OCI-M1 (cell line): ENCODE measurements at places on chromosomes 1 and 21.
A peak's percentile ranks its signal among the peaks of the same experiment; 100 is the strongest.

- no peak for DNase-seq
Measured at GRCh38 chr1:30371888-30372791, 351.2 kb downstream of the MATN1 start.

- DNase-seq: no peak
Measured at GRCh38 chr1:22832414-22832786, 121.8 kb downstream of the EPHB2 start.

DNA sequence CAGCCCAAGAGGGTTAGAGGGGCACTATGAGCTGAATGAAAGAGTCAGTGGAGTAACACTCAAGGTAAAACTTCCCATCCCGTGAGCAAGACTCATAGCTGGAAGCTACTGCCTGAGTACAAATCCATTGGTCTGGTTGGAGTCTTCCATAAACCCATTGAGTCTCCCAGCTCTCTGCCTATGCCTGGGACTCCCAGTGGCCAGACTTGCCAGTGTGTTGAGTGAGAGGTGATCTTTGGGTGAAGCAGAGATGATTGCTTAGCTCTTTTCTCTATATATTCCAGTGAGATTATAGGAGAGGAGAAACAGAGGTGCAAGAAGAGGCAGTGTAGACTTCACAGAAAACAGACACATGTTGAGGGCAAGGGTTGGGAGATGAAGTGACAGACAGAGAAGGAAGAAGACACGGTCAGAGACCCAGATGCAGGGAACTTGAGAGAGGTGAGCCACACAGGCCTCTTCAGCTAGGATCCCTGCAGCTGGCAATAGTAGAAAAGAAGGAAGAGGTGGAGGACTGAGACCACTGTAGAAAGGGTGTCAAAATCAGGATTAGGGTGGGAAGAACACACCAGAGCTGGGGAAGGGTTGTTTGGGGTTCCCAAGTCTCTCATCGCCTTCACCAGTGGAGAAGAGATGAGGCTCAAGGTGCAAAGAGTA, 3.7 kb downstream of the FOXD2 start:
- no peak for DNase-seq

GRCh38 chr1:205481629-205482151, 22.8 kb upstream of the CDK18 start:
- DNase-seq: no peak

DNA sequence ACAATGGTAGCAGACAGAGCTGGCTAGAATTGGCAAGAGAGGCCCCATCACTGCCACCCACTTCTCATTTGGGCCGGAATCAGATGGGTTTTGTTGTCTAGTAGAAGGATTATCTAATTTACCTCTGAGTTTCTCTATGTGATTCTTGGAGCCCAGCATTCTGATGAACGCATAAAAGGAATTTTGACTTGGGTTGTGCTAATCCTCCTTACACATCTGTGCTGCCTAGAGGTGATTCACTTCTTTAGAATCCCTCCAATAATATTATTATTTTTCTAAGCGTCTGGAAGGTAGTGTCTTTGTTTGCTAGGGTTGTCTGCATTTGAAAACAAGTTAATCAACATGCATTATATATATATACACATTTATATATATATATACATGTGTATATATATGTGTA, 118.1 kb downstream of the RUNX1 start:
- no peak for DNase-seq

GRCh38 chr1:32106663-32107275, 1.1 kb upstream of the KPNA6 start:
- no peak for DNase-seq

DNA sequence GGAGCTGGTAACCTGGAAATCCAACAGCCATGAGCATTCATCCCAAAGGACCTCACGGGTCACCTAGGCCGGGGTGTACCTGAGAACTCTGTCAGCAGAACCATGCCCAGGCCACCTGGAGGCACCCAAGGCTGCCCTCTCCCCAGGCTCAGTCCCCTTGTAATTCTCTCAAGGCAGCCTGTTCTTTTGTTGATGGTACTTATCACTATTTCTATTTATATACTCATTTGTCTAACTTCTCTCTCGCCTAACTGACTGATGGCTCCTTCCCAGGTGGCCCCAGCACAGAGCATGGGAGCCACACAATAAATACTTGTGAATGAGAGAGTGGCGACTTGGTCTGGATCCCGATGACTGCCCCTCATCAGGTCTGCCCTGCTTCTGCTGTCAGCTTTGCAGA, 16.7 kb downstream of the CASP9 start:
- no peak for DNase-seq

- DNase-seq: no peak
Measured at GRCh38 chr21:41726970-41727783, 39.7 kb downstream of the RIPK4 start.

GRCh38 chr1:218661411-218661810, 316.3 kb downstream of the TGFB2 start:
- DNase-seq: no peak

GRCh38 chr1:83559129-83559840, 439.6 kb downstream of the TTLL7 start:
- no peak for DNase-seq

- no peak for DNase-seq
Measured at GRCh38 chr1:163673759-163674151, 352.0 kb downstream of the NUF2 start.

DNA sequence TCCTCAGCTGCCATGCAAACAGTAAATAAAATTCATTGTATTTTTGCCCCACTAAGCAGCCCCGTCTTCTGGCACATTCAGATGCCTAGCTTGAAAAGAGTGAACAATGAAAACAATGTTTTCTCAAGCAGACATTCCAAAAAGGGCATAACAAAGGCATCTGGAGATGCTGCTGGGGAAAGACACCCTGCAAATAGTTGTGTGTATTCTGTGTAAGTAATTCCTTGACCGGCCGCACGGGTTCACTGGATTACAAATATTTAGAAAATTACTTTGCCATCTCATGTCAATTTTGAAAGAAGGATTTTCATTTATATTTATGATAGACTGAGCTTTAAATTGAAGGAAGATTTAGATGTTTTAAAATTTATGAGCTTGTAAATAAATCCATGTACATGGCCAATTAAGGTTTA, 142.2 kb downstream of the SLC45A1 start:
- DNase-seq: no peak

DNA sequence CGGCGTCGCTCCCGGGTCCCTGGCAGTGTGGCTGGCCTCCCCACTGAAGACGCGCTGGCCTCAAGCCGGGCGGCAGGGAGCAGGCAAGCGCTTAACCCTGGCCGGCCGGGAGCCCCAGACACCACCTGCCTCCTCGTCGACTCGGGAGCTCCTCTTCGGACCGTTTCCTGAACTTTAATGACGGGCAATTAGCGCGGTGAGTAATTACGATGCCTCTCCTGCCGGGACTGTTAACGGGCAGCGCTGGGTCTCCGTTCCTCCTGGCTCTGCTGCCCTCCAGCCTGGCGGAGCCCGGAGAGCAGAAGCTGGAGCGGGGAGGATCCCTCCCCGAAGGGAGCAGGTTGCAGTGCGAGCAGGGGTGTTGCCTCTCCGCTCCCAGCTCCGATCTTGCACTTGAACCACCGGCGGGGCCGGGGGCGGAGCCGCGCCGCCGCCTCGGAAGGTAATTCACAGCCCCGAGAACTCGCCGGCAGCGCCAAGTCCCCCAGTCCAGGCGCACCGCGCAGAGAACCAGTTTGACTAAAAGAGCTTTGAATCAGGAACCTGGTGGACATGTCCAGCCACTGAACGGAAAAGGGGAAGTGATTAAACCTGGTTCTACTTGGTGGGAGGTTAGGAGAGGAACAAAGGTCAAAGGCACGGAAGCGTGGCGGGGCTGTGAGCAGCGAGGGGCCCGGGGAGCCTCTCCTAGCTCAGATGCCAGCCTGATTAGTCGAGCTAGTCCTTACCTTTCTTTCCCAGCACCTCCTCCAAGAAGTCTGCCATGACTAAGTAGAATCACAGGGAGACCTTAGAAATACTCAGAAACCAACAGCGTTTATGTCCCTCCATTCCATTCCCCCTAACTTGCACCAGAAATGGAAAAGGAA, 18.3 kb upstream of the PLEKHA6 start:
- peak; percentile 71 for DNase-seq

DNA sequence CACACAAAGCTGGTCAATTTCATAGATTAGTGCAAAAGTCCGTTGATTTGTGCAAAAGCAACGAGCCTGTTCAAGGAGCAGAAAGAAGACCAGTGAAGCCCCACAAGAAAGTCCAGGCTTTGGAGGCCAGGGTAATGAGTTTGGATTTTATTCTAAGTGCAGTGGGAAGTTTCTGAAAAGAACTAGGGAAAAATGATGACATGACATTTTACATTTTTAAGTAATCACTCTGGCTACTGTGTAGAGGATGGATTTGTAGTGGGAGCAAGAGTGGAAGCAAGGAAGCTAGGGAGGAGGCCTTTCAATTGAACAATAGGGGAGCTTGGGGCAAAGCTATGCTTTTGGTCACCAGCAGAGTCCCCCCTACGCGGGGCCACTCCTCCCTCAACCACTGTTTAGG, 186.2 kb downstream of the ZNF281 start:
- no peak for DNase-seq

DNA sequence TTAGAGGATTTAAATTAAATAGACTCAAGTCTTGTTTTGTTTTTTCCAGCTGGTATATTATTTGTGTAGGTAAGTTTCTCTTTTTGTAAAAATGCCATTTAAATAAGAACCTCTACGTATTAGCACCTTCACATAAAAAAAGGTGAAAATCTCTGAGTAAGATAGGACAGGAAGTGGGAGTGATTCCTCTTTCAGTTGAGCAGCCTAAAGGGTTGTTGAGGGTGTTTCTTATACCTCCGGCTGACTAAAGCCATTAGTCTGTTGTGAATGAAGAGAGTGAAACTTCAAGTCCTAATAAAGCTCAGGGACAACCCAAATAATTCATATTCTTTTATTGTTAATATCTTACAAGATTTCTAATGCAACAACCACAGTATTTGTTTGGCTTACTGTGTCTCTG, 188.7 kb downstream of the CHRM3 start:
- no peak for DNase-seq

GRCh38 chr1:67883069-67883468, 49.8 kb upstream of the GNG12 start:
- no peak for DNase-seq

DNA sequence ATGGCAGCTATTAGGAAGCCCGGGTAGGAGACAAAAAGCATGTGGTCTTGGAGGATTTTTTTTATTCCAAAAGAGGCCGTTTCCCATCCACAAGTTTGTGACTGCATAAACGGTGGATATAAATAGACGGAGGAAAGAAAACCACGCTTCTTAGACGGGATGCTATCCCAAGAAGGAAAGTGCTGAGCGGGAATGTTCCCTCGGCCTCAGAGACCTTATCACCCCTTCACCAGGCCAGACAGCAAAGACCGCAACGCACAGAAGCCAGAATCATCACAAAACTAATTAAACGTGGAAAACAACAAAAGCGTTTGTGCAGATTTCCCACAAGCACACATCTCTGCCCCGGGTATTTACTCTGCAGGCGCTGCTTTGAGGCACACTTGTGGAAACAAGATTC, 43.2 kb downstream of the HLCS start:
- DNase-seq: no peak

DNA sequence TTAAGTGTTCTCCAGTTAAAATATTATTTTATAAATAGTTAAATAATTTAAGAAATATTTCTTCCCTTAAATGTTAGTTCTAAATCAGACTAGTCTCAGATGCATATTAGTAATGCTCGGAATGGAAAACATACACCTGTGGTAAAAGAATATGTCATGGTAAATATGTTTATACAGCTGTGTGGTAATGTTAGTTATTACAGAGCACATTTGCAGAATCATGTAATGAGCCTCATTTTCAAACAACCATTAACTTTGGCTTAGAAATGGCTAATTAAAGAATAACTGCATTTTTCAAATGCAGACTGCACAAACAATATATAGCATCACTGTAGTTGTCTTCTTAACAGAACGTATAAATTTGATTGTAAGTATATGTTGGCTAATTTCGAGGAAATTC, 90.3 kb downstream of the DISP1 start:
- DNase-seq: no peak

DNA sequence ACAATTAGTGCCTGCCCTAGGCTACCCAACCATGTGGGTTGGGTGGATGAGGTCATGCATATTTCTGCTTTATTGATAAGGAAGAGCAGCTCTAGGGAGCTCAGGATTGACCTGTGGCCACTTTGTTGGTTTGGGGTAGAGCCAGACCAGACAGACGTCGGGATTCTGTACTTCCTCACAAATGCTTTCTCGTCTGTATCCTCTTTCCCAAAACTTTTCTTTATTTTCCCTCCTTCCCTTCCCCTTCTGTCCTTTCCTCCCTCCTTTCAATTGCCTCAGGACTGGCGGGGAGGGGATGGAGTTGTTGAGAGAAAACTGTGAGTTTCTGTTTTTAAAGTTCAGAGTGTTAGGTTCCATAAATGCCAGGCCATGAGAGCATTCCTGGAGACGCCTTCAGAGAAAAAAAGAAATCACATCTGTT, 68.0 kb downstream of the UCK2 start:
- DNase-seq: no peak

DNA sequence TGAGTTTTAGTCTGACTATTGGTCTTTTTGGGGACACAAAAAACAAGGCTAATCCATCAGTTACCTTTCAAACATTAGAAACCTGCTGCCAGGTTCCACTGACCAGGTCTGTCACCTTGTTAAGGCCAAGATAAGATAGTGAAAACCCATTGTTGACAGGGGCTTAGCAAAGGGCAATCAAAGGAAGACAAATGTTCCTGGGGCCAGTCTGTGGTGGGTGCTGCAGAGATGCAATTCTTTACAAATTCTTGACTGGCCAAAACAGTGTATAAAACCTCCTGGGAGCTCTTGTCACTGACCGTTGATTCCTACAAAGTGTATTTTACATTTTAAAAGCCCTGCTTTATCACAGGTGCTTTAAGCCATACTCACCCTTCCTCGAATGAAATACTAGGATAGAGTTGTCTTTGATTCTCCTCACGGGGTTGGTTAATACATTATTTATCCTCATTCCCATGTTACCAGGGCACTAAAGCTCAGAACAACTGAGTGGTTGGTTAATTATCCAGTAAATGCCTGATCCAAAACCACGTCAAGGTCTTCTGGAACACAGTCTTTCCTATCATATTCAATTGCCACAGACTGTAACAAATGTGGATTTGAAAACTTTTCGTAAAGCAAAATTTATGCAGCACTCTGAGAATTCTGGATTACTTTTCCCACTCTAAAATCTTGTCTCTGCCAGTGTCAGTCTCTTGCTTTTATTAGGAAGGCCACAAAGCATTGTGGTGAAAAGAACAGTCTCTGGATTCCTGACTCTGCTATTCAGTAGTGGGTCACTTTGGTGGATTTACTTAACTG, 77.2 kb downstream of the NRIP1 start:
- DNase-seq: no peak

GRCh38 chr1:94231746-94232145, 5.6 kb downstream of the ARHGAP29 start:
- peak; percentile 53 for DNase-seq

DNA sequence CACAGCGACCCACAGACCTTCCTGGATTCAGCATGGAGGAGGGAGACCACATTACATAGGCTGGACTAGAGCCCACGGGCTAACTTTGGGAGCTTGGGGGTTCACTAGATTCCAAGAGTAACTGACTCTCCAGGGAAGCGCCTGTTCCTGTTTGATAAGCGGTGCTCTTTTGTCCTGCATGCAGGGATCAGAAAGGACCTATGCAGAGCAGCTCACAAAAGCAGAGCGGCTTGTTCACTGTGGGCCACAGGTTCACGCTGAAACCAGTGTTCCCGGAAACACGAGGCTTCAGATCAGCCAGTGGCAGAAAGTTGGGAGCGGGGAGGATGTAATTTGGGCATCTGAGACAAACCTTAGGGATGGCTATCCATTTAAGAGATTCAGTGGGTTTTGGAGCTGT, 403.9 kb downstream of the PCP4 start:
- no peak for DNase-seq

GRCh38 chr1:18922848-18923755, 20.7 kb upstream of the ALDH4A1 start:
- DNase-seq: no peak

- no peak for DNase-seq
Measured at GRCh38 chr1:155256058-155256852, 972 bp upstream of the ENTREP3 start.
